Esophagus mucosa (tissue), 1 donor: ENCODE measurements at places on chromosomes 12 and 14. TPM values are rescaled to one million over a fixed set of nuclear protein-coding genes. Genes with fewer than 3 reads are reported as not detected.

DNA sequence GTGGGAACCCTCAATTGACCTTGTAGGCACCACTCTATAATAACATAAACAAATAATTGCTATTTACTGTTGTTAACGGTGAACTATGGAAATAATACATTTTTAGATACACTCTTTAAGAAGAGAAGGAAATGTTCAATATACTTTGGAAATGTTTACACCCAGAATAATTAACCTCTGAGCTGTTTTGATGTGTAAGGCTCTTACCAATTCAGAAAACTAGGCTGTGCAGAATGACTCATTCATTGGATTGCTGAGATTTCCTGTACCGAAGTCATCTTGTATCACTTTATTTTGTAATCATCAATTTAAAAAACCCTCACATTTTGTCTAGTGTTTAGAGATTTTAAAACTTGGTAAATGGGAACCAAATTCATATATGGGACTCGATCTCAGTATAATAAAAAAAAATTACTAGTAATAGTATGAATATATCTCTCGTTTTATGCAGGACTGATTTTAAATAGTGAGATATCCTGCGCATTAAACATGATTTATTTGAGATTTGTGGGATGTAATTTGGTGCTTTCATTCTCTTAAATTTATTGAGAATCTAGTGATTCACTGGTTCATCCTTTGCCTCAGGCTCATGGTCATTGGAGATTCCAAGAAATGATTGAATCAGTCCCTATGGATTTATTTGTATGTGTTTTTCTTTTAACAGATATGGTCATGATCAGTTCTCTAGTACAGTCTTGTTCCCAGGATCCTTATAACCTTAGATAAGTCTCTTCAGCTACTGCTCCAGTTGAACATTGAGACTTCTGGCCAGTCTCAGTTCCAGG lies 3.9 kb downstream of the SAMD4A start:
- ATAC-seq: no peak

Gene NID2
- total RNA-seq: 2.3 TPM

DNA sequence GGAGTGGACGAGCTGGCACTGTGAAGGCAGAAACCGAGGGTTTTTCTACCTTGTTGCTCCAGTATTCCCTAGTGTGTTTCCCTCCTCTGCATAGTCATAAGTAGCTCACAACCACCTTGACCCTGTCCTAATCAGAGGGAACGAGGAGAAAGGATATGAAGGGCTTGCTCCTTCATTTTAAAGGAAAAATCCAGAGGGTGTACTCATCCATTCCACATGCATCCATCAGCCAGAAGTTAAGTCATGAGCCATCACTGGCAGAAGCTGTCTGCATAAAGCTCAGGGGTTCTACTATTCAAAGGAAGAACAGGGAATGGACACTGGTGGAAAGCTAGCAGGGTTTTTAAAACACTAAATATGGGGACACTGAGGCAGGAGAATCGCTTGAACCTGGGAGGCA lies 84.3 kb upstream of the FOXN3 start:
- ATAC-seq: no peak

Gene TSHR
- not detected for total RNA-seq

DNA sequence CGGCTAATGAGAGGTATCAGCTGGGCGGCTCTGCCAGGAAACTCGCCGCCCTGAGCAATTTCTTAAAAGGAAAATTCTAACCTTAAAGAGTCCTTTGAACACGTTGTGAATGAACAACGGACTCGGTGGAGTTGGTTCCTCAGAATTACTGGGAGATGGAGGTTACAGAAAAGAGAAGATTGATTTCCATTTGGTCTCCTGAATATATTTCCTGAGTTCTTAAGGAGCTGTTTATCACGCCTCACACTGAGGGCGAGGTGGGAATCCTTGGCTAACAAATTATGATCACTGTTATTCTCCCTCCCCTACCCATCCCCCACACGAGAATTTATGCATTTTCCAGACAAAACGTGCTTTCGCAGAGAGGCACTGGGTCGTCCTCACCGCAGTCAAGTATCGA lies 194.5 kb upstream of the C14orf180 start:
- no peak for ATAC-seq

DNA sequence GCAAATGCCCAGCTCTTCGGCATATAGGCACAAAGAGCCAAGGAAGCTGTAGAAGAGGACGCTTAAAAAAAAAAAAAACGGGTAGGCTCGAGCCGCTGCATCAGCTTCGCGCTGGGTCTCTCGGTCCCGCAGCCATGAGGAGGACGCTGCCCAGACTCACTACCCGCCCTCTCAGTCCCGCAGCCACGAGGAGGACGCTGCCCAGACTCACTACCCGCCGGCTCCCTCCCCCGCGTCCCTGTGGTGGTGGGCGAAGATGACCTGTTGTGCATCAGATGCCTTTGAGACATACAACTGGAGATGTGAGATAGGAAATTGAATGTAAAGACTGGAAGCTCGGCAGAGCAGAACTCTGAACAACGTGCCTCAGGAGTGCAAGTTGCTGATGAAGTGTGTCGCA lies 11.4 kb upstream of the SPSB2 start:
- no peak for ATAC-seq

- no peak for ATAC-seq
These were observed 18.7 kb downstream of the NOS1 start for GRCh38 chr12:117342682-117343081.

DNA sequence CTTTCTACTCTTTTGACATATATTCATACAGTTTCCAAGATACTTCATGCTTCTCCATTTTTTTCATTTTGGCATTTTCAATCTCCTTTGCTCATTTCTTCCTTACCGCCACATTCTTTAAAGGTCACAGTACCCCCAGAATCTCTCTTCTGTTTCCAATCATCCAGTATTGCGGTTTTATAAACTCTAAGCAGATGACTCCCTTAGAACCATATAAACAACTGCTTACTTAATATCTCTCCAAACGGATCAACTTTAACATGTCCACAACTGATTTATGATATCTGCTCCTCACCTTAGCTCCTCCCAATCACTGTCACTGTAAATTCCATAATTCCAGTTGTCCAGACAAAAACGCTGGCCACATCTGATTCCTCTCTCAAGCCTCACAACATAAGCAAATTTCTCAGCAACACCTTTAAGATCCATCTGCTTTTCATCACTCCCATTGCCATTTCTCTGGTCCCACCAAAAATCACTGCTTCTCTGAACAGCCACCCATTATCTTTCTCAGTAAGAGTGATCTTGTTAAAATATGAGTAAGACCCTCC lies 49.6 kb downstream of the HNRNPC start:
- no peak for ATAC-seq

DNA sequence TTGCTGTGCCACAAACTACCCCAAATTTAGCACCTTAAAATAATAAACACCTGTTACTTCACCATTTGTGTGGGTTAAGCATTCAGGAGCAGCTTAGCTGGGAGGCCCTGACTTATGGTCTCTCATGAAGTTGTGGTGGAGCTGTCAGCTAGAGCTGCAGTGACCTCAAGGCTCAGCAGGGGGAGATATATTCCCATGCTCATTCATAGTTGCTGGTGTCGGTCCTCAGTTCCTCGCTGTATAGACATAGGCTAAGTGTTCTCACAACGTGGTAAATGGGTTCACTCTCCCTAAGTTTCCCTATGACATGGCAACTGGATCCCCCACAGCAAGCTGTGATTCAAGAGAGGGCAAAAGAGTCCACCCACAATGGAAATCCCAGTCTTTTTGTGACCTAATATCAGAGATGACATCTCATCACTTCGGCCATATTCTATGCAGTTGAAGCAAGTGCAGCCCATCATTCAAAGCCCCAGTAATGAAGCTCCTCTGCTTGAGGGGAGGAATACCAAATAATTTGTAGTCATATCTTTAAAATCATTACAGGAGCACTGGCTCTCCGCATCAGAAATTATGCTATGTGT lies 41.1 kb downstream of the PRB3 start:
- ATAC-seq: peak; percentile 74
